Stimulated activated CD8-positive, alpha-beta memory T cell treated with anti-CD3 and anti-CD28 coated beads, Interleukin-15, amount 100 ng/mL, for 4 hours (primary cell): ENCODE measurements at places on chromosomes 3 and 15.

- DNase-seq, result no peak
Observed at GRCh38 chr15:84832448-84833040, 15.4 kb downstream of the ALPK3 start.

DNA sequence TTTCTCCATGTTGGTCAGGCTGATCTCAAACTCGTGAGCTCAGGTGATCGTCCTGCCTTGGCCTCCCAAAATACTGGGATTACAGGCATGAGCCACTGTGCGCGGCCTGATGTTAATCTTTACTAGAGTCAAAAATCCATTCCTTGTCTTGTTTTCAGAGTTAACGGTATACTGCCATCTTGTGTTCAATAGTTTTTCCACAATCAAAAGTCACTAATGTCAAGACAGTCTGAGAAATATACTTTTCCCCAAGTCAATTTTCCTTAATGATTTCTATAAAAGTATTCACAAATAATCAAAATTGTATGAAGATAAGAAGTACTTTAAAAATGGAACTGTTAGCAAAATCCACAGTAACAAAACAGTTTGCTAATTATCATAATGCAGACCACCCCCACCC lies 8.5 kb downstream of the CRBN start:
- DNase-seq, result no peak

DNA sequence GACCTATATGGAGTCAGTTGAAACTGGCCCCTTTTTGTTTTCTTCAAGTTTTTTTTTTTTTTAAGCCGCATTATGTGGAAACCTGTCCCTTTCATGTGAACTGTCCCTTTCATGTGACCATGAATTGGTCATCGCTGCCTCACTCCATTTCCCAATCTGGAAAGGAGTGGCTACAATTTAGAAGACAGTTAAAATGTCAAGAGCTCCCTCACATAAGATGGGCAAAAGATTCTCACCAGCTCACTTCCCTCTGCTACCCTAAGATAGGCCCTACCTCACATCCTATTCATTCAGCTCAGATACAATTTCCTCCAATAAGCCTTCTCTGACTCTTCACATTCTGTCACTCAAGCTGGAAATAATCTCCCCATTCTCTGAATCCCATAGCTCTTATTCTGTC lies 111.3 kb upstream of the BCL6 start:
- DNase-seq, result no peak

DNA sequence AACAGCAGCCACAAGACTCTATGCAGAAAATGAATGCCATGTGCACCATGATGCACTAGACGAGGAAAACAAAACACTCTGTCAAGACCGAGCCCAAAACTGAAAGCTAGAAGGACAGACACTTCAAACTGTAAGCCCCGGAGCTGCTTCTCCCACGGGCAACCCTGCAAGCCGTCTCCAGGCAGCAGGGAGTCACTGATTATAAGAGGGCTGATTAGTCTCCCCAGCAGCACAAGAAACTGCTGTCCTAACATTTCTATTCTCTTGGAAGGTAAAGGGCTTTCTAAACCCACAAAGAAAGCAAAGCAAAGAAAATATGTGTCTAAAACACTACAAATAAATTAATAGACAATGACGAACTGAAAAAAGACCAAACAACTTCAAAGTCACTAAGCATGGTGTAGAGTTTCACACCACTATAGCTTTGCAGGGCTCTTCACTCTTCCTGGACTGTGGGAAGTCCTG lies 15.5 kb downstream of the TBC1D2B start:
- peak; percentile 46 for DNase-seq

GRCh38 chr15:35867356-35867755 lies 321.4 kb upstream of the DPH6 start:
- DNase-seq, result no peak

DNA sequence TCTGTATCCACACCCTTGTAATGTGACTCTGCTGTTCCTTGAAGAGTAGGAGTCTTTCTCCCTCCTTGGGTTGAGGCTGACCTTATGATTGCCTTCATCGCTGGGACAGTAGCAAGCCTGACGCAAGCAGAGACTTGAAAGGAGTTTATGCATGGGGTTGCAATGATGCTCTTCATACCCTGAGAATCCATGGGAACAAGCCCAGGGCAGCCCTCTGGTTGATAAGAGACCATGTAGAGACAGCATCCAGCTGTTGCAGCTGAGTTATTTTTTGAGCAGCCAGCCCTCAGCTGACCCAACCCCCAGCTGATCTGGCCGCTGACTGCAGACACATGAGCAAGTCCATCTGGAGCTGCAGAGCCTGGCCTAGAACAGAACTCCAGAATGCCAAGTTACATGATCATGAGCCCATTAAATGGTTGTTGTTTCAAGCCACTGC lies 60.6 kb upstream of the ARNT2 start:
- DNase-seq, result no peak

GRCh38 chr3:53229606-53230005 lies 26.2 kb downstream of the TKT start:
- DNase-seq, result no peak

DNA sequence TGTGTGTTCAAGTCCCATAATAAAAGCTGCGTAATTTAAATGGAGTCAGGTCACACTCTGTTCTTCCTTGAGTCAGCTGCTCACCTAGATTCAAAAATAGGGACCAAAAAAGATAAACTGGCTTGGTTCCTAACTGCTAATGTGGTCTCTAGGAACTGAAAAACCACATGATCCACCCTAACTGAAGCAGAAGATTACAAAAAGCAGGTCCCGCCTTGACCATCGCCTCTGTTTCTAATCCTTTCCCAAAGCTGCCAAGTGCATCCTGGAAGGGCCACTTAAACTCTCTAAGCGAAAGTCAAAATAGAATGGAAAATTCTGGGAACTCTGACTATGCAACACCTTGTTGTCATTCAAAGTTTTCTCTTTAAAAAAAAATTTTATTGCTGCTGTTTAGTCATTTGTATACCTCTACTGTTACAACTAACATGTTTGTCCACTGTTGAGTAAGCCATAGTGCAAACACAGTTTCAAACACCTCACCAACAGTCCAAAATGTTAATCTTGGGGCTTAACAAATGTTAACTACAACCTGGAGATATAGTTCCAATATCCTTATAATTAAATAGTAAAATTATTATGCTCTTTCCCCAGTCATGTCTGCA lies 88.9 kb upstream of the THBS1 start:
- DNase-seq, result no peak

DNA sequence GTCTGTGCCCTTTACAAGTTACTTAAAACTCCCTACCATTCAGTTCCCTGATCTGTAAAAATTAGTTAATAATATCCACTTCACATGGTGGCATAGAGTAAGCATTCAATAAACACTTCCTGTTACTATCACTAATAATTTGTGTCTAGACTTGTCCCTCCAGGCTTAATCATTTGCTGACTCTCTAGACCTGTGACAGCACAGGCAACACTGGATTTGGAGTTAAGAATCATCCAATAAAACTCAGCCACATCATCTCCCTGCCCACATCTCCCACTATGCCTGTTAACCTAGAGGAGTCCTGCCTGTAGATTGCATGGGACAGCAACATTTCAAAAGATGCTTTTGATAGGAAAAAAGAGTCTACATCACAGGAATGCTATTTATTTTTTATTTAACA lies 564.6 kb downstream of the MFSD1 start:
- DNase-seq, result no peak

DNA sequence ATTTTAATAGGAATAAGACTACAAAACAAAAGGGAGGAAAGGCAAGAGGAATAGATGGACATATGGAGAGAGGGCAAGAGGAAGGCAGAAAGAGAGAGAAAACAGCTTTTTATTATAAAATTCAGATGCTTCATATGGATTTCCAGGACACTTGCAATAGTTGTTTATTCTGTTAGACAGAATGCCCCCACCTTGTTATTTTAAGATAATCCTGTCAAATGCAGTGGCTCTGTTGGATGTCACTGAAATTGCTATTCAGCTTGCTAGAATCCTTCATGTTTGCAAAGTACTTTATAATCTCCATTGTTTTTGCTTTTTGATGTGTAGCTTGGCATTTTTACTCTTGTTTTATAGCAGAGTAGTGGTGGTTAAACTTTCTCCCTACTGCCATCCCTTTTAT lies 432.4 kb upstream of the AZI2 start:
- DNase-seq, result no peak

DNA sequence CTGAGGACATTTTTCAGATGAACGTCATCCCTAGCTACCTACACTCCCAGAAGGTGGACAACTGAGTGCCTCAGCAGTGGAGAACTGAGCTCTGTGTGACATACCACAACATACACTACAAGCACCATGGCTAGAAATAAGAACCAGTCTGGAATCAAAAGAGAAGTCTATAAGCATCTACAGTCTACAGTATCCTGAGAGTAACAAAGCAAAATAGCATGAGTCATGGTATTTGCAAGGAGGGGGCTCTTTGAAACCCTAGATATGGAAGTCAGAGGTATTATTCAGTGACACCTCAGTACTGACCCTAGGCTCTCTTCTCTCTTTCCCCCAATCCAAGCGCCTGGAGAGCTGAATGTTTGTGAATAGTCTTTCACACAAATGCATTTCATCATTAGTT lies 87.5 kb downstream of the TNIK start:
- DNase-seq, result no peak

GRCh38 chr3:31704591-31705179 lies 172.0 kb downstream of the STT3B start:
- no peak for DNase-seq

GRCh38 chr3:58531956-58532355 lies 5.0 kb downstream of the ACOX2 start:
- no peak for DNase-seq

GRCh38 chr15:93036951-93037819 lies 51.8 kb downstream of the RGMA start:
- no peak for DNase-seq

- peak; percentile 8 for DNase-seq
Observed at GRCh38 chr3:40387001-40387894, at the start of gene ENTPD3. TSS of gene ENTPD3 (plus strand) at chr3:40387184. CDS start at chr3:40388058, 874 bp downstream.

GRCh38 chr3:126493739-126494138 lies 18.0 kb upstream of the ZXDC start:
- no peak for DNase-seq

DNA sequence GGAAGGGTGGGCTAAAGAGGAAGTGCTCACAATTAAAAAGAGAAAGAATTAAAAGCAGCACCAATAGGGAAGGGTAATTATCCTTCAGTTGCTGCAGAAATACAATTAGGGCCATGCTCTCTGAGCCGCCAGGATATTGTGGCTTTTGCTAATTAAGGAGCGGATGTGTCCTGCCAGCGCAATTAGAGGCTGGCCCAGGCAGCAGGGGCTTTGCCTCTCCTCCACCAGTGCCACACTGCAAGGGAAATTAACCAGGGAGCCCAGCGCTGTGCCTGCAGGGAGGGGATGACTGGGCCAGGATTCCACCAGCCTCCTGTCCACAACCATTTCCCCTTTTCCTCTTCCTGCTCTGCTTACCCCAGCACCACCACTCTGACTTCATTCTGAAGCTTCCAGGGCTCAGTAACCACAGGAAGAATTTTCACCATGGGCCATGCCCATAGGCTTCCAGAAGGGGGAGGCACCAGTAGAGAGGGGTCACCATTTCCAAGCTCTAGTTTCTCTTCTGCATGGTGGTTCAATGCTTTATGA lies 10.4 kb upstream of the AEN start:
- no peak for DNase-seq

GRCh38 chr15:74240897-74241614 lies 4.9 kb downstream of the CCDC33 start:
- no peak for DNase-seq
